IPS DF 6.9 (cell line): ENCODE measurements at places on chromosomes 4 and X.

DNA sequence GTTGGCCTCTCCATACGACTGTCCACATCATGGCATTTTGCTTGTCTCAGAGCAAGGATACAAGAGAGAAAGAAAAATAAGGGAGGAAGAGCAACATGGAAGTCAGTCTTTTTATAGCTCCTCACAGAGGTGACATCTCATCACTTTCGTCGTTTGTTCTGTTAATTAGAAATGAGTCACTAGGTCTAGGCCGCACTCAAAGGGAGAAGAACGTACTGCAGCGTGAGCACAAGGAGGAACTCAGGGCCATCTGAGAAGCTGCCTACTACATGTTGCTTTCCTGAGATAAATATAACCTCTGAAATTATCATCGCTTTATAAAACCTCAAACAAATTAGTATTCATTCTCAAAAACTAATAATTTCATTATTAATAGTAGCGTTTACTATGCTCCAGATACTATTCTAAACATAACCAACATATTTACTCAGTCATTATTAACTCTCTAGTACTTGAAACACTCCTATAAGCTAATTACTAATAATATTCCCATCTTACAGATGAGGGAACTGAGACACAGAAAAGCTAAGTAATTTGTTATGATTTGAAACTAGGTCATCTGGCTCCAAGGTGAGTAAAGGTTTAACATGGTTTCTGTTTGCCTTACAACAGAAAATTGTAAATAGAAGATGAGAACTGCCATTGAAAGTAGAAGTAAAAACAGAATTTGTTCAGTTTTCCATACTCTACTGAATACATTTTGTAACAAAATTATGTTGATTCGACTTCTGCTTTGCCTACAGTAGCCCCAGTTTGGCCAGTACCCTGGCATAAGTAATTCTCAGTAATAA lies 213.2 kb upstream of the UGT8 start:
- DNase-seq = no peak

- no peak for DNase-seq
Measured at GRCh38 chr4:77833126-77833724, 14.1 kb upstream of the CNOT6L start.

- no peak for DNase-seq
Measured at GRCh38 chr4:113945906-113946305, 33.5 kb downstream of the ARSJ start.

DNA sequence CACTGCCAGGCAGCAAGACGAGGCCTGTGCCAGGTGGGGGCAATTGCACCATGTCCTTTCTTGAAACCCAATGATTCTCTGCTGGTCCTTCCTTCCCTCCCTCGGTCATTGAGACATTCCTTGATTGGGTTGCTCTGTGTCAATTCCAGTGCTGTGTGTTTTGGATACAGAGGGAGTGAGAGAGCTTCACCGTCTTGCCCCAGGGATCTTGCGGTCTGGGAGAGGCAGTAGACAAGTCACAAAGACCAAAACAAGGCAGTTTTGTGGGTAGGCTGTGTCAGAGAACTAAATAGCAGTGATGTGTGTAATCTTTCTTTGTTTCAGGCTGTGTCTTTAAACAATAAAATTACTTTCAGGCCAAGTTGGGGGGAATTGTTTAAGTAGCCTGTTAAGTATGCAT lies 38.8 kb upstream of the TADA2B start:
- no peak for DNase-seq

DNA sequence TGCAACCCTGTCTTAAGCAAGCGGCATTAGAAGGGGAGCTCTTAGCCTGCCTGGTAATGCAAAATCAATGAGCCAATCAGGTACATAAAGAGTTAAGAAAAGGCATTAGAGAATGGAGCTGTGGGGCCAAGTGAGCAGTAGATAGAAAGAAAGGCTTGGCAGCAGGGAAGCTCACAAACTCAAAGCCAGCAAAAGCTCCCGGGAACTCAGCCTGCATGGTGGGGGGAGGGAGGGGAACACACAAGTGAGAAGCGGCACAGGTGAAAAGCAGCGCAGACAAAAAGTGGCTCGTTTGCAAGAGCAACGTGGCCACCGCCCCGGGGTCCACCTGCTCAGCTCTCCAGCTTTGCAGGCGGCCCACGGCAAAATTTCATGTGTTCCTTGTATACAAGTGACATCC lies 818.5 kb downstream of the FAM133A start:
- no peak for DNase-seq

- no peak for DNase-seq
Measured at GRCh38 chr4:67533112-67533511, 12.2 kb downstream of the CENPC start.

DNA sequence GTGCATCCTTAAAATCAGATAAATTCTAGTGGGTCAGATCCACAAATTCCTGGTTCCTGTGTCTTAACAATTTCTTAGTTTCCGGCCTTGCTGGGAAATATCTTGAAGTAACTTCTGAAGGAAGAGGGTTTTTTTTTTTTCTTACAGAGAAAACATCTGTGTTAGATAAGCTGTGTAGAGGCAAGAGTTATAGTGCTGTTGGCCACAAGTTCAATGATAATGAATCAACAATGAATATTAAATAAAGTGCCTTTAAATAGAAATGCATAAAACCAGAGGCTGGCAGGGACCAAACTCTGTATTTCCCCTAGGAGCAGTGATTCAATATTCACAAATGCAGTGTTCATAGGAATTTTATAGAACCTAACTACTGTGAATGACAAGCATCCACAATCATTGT lies 711.9 kb upstream of the ATOH1 start:
- no peak for DNase-seq

DNA sequence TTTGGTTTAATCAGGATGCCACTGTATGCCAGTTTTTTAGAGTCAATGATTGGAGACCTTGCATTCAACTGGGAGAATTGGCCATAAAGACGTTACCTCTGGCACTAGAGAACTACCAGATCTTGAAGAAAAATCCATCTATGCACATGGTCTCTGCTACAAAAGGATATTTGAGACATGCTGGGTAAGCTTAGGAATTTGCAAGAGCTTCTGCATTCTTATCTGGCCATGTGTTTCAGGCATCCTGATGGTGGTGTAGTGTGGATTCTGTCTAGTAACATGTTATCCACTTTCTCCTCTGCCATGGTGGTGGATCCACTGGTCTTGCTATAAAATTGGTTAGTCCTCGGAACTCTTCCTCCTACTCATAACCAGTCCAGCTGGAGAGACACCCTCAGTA lies 185.3 kb upstream of the WDFY3 start:
- no peak for DNase-seq

DNA sequence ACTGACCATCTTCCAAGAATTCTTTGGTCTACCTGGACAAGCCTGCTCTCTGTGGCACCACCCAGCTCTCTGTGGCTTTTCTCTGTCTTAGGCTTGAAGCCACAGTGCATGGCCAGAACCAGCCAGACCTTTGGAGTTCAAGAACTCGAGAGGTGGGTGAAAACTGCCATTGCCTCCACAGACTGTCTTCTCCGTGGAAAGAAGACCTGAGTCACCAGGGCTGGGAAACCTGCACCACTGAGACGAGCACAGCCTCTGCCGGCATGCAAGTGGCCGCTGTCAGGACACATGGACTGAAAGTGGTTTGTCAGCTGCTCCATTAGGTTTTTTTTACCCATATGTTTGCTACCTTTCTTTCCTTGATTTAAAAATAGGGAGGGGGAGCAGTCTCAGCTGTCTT lies 74.5 kb downstream of the MGST2 start:
- DNase-seq = no peak

DNA sequence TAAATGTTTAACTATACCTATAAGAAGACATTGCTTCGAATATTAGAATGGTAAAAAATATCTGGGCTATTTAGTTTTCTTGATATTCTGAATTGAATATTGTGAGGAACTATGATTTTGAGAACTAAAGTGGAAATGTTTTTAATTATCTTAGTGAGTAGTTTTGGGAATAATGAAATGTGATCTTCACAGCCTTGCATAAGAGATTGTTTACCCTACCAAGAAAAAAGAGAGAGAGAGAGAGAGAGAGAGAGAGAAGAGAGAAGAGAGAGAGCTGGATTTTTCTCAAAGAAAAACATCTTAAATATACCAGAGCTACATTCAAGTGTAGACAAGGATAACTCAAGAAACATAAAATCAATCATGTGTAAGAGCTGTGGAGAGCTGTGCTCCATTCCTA lies 148.7 kb upstream of the MAD2L1 start:
- no peak for DNase-seq

DNA sequence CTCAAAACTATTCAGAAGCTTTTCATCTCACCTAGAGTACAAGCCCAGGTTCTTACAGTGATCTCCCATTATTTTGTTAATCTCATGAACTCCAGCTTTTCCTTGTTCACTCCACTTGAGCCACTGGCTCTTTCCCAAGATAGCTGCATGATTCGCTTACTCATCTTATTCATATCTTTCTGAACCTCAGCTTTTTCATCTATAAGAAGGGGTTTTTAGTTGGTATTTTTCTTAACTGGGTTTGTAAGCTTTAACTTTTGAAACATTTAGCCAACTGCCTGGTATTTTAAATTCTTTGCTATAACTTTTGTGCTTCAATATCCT lies 24.0 kb downstream of the GIMD1 start:
- DNase-seq = no peak

DNA sequence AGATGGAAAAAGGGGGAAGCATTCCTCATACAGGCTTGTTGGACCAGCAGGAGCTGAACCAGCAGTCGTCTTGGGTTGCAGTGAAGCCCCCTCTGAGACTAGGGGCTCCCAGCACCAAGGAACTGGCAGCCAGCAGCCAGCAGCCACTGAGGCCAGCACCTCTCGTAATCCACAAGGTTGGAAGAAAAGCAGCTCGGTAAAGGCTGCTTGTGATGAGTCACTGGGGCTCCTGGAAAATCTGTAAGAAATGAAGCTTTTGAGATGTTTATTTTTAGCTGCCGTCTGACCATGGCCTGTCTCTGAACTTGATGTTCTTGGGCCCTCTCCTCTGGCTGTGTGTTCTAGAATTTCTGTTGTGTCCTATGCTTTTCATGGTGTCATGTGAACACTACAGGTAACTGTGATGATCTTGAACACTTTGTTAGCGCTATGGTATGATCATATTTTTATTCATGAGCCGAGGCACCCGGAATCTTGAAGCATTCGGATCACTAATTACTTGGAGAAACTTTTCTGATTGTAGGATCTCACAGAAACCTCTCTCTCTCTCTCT lies 18.6 kb downstream of the CLCN4 start:
- no peak for DNase-seq

DNA sequence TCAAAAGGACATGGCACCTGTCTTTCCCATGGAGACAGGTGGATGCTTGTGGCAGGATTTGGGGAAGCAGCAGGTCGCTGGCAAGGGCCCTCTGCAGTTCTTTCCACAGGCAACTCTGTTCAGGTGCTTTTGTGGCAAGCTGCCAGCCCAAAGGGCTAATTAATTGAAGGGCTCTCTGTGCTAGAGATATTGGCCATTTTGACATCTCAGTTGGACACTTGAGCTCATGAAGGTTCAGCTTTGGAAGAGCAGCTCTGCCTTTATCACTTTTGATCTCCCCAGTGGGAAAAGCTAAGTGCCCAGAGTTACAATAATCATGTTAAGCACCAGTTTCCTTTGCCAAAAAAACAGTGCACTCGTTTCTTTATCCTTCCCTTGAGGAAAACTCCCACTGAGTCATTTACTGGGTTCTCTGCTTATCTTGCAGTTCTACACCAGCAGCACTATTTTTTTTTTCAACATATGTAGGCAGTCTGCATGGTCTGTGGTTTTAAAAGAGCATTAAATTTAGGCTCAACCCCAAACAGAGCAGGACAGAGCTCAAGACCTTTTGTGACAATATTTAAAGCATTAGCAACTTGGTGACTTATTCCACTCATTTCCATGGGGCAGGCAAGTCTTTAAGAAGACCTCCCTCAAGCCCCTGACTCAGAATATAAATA lies 336.4 kb upstream of the RASGEF1B start:
- DNase-seq = no peak

- DNase-seq = no peak
Measured at GRCh38 chr4:187321711-187322110, 598.1 kb upstream of the FAT1 start.

- DNase-seq = no peak
Measured at GRCh38 chr4:139873111-139873860, 207.7 kb downstream of the MGST2 start.

GRCh38 chr4:2570551-2571222 lies 34.2 kb downstream of the FAM193A start:
- no peak for DNase-seq

DNA sequence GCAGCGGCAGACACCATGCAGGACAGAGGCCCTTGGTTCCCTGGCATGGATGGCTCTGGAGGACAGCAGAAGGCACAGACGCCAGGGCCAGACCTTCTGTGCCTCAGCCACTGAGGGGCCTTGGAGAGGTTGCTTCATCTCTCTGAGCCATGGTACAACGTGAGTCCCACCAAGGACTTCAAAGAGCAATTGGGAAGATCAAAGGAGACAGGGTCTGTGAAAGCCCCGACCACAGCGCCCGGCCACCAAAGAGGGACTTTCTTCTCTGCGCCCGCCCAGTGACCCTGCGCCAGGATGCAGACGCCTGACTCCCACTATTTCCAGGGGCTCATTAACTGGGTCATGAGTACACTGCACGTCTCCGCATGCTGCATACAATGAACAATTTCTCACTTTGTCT lies 174.0 kb downstream of the AFAP1 start:
- DNase-seq = no peak
